Caco-2 (cell line): ENCODE measurements at places on chromosomes 12 and 14. TPM values are rescaled to one million over a fixed set of nuclear protein-coding genes. Genes with fewer than 3 reads are reported as not detected.

DNA sequence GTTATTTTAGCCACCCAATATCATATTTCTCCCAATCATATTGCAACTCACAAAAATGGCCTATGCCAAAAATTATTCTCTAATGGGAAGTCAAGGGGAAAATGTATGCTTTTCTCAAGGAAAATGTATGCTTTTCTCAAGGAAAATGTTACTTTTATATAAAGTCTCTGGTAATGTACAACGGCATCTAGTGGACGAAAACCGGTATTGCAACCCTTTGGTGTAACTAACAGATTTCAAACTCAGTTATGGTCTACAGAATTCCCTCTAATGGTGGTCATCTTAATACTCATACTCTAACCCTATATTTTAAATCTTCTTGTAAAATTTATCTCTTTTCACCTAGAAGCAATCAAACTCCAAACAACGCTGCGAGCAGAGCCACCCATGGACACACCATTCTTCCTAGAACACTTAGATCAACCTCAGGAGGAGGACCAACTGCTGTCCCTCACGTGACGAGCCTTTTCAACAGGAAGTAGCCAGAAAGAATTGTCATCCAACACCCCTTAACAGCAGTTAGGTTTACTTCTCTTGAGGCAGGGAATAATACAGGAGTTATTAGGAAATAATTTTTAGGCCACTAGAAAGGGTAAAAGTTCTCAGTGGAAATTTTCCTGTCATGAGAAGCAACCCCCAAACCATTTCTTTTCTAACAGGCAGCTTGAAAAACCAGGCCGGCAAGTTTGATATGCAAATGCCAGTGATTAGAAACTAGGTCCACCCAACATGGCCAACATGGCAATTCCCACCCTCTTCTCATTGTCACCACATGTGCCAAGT, 20.1 kb downstream of the APOBEC1 start:
- H3K4me3 ChIP-seq = no peak overlapping the region
- H3K36me3 ChIP-seq = no peaks in the 10 kb centered on the region
- peaks cover 35% of the 10 kb centered on the region for H3K4me1 ChIP-seq
- H3K27ac ChIP-seq = no peak overlapping the region

DNA sequence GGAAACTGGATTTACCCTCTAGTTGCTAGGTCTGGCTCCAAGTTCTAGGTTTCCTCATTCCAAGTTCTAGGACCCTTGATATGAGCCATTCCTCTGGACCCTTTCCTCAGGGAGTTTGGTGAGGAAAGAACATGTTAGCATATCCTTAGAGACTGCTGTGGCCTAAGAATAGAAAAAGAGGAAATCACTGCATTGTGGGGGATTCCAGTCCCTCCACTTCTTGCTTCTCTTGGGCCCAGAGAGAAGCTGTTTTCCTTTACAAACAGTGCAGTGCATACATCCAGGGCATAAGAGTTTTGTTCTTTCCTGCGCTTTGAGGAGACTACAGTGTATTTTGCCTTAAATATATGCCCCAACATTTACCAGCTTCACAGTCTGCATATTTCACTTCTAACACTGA, 59.0 kb downstream of the LLPH start:
- H3K4me1 ChIP-seq = no peaks in the 10 kb centered on the region
- H3K27ac ChIP-seq = no peak overlapping the region
- no peak overlapping the region for H3K4me3 ChIP-seq

GRCh38 chr12:99372257-99372920, 275.2 kb upstream of the GARIN6 start:
- no peak overlapping the region for H3K27ac ChIP-seq
- H3K4me1 ChIP-seq = no peaks in the 10 kb centered on the region
- no peaks in the 10 kb centered on the region for H3K36me3 ChIP-seq
- DNase-seq = no peak
- H3K27me3 ChIP-seq = no peaks in the 10 kb centered on the region

DNA sequence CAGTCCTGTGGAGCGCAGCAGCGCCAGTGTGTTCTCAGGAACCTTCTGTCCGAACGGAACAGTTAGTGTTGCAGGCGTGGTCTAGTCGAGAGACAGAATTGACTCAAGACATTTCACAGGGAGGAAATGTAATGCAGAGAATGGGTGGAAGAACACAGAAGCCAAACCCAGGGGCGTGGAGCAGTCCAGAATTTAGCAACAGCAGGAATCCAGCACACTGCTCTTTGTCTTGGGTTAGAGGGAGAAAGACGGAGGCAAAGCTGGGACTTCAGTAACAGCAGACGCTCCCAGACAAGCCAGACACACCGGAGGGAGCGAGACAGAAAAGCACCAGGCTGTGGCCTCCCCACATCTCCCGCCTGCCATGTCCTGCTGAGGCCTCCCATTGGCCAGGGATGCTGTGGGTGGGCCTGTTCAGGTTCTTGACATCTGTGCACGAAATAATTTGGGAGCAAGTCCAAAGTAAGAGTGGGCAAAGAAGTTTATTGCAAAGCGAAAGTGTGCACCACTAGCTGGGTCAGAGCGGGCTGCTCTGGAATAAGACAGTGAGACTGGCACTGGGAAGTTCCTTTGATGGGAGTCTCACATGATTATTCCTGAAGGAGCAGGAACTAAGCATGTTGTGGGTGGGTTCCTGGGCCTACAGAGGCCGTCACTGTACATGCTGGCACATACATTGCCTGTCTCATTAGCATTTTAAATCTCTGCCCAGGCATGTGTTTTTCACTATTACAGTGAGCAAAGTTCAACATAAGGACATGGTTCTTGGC, 339.3 kb upstream of the SFSWAP start:
- no peaks in the 10 kb centered on the region for H3K27me3 ChIP-seq
- H3K27ac ChIP-seq = no peak overlapping the region
- H3K4me1 ChIP-seq = no peaks in the 10 kb centered on the region
- no peak for DNase-seq
- H3K4me3 ChIP-seq = no peak overlapping the region

DNA sequence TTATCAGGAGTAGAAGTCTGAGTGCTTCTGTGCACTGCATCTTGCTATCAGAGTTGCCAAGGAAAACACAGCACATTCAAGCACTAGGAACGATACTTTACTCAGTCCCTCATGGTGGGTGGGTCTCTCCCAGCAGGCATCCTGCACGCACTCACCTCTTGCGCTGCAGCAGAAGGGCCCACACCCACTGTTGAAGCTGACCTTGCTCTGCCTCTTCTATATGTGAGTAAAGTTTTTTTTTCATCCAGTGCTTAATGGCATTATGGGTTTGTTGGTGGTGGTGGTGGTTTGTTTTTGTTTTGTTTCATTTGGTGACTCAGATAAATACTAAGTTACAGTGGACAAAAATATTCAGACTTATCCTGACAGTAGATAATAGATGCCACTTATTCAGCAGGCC, 348.5 kb downstream of the EGLN3 start:
- no peaks in the 10 kb centered on the region for H3K36me3 ChIP-seq
- no peak overlapping the region for H3K4me3 ChIP-seq
- H3K4me1 ChIP-seq = no peaks in the 10 kb centered on the region

- H3K4me3 ChIP-seq = no peak overlapping the region
- no peak overlapping the region for H3K27ac ChIP-seq
- H3K4me1 ChIP-seq = no peaks in the 10 kb centered on the region
- H3K36me3 ChIP-seq = no peaks in the 10 kb centered on the region
- no peak for DNase-seq
These were observed 42.2 kb upstream of the ATP23 start for GRCh38 chr12:57899010-57899662.

ZNF891 gene
- 2.0 and 2.3 TPM in 2 replicates for total RNA-seq
